NCI-H2171 (cell line): ENCODE measurements at places on chromosomes 13 and 19.

- DNase-seq: no peak
These were observed 2.9 kb upstream of the UFM1 start for GRCh38 chr13:38346764-38347163.

DNA sequence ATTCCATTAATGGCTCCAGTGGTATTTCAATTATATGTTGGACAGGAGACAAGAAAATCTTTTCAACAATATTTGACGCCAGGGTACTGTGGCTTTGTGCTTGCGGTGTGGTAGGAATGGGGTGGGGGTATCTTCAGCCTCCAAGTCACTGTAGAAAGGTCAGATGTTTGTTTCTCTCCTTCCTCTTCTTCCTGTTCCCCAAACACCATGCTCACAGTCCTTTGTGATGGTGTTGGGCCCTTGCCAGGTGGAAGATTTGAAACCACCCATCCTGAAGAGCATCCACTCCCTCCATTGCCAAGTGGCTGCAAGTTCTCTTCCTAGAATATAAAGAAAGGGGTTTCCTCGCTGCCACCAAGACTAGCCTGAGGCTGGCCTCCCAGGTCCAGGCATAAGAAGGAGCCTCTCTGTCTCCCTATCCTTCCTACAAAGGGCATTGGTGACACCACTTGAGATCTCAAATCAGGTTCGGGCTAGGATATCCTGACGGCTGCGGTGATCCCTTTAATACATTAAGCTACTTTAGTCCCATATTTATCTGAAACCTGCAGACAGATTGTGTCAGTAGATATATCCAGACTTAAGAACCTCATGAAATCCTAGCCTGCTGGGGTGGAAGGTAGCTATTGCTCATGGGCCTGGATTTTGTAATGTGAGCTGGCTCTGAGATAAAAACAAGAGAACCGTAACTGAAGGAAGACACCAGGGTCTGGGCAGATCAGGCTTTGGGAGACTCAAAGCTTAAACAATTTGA, 64.3 kb upstream of the SIAH3 start:
- no peak for DNase-seq

DNA sequence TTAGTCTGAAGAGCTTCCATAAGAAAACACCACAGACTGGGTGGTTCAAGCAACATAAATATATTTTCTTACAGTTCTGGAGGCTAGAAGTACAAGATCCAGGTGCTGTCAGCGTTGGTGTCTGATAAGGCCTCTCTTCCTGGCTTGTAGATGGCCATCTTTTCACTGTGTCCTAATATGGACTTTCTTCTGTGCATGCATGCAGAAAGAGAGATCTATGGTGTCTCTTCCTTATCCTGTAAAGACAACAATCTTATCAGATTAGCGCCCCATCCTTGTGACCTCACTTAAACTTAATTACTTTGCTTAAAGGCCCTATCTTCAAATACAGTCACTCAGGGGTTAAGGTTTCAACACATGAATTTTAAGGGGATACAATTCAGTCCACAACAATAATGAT, 14.1 kb upstream of the NDFIP2 start:
- DNase-seq: no peak

DNA sequence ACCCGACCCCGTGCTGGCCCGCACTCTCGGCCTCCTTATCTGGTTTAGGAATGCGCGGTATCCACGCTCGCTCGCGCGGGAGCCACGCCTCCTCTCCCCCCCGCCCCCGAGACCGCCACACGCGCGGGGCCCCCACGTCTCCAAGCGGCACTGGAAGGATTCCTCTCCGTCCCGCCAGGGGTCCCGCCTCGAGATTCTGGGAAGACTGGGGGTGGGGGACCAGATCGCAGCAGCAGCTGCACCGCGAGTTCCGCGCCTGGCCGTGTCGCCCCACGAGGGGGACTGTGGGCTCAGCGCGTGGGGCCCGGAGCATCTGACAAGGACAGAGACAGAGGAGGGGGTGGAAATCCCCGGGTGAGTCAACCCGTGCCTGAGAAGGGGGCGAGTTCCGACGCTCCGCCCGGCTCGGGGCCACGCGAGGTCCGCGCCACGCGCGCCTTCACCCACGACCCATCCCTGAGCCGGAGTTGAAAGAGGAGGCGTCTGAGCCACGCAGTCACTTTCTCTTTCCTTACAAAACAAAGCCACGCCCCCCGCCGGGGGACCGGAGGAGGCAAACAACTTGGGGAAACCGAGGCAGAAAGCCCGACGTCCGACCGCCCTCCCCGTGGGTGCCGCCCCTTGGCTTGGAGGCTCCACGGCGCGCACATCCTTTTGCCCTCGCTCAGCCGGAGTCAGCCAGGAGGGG, 814 bp downstream of the S1PR2 start:
- DNase-seq: no peak

- DNase-seq: no peak
These were observed 802.5 kb upstream of the SLITRK1 start for GRCh38 chr13:84684804-84685203.

GRCh38 chr19:18671303-18672043, 12.0 kb upstream of the CRTC1 start:
- no peak for DNase-seq
